ENCODE measurements at places on chromosomes 11 and 22.

DNA sequence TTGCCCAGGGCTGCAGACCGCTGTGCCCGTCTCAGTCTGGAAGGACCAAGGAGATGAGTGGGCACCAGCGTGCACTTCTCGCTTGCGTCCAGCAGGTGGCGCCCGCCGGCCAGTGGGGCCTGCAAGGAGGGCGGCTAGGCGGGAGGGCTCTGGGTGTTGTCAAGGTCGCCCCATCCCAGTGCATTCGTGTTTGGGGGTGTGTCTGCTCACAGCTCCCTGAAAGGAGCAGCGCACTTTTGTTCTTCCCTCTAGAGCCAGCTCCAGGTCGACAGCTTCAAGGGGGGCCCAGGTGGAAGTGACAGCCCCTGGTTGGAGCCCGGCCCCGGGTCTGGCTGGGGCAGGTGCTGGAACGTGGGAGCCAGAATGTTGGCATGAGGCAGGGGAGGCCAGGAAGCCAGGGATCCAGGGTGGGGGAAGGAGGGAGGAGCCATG, 23.4 kb upstream of the MPPED1 start:
- DNase-seq, result peak; percentile 57

DNA sequence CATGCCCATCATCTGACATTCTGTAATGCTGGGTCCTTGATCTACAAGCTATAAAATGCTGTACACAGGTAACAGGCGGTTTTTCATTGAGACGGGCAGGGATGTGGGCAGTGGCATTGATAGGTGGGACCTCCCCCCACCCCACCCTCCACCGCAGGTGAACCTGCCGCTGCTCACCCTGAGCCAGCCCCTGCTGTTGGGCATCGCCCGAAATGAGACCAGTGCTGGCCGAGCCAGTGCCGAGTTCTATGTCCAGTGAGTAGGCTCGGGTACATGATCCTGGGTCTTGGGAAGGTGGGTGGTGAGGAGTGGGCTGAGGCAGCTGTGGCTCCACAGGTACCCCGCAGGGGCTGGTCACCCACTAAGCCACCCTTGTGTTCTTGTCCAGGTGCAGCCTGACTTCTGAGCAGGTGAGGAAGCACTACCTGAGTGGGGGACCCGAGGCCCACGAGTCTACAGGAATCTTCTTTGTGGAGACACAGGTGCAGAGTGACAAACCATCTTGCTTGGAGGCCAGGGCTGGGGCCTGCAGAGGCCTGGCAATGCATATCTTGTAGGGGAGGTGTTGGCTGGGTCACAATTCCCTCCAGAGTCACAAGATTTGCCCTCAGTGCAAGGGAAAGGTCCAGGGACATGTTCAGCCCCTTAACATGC, 1.1 kb upstream of the DNAJC4 start:
- no peak for DNase-seq

DNA sequence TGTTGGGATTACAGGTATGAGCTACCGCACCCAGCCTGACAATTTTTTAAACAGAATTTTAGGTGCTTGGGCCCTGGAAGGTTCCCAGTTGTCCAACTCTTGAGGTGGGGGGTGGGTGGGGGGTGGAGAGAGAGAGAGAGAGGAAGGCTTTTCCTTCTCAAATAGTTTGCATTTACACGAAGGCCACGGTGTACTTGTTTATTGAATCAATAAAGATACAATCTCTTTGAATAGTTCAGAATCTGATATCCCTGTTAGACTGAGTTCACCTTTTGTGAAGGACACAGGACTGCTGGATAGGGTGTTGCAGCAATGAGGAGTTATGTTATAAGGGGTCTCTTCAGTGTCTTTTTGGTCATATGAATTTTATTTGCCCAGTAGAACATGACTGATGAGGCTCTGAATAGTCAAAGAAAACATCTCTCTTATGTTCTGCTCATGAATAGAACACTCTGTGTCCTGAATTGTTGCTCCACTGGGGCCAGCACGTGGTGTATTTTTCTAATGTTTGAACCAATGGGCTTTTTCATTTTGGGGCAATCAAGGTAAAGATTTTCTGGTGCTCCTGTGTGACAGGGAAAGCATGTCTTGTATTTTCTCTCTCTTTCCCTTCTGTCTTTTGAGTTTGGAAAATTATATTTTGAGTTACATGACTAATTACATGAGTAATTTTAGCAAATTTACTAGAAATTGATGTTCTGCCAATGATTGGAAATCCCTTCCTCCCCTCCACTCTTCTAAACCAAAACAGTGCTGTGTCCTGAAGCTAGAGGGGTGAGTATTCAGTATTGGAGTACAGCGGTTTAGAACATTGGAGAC, 61.7 kb downstream of the PTPRJ start:
- DNase-seq, result no peak

- no peak for DNase-seq
These were observed 41.0 kb downstream of the TIMP3 start for GRCh38 chr22:32842486-32842885.

- no peak for DNase-seq
These were observed 38.3 kb upstream of the PTPRJ start for GRCh38 chr11:47941907-47942558.

DNA sequence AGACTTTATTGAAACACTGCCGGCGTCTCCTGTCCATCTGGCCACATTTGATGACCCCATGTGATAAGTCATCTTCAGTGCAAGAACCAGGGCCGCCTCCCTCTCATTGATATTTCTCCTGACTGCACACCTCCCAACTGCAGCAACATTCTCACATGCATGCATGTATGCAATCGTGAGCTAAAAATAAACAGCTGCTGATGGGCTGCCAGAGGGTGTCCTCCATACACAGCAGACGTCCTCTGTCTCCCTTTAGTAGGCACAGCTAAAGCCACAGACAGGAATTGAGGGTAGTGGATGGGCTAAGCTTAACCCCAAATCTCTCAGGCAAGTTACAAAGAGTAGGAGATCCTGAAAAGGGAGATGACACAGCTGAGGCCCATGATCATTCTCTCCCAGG, 106.7 kb upstream of the HSD17B12 start:
- no peak for DNase-seq

DNA sequence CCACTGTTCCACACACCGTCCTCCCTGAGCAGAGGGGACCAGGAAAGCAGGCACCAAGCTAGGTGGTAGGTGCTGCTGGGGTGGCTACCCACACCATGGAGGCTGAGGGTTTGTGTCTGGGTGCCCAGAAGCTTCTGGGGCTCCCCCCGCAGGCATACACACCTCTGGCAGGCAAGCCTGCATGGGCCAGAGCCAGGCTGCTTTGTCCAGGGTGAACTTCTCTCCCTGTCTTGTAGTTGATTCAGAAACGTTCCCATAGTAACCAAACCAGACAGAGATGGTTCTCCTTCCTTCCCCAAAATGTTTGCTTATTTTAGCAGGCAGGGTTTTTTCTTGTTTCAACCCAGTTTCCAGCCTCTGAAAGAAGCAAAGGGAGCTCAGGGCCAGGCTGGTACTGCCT, 40.9 kb upstream of the SUSD2 start:
- no peak for DNase-seq

GRCh38 chr11:19276859-19277808, 36.4 kb upstream of the E2F8 start:
- no peak for DNase-seq

GRCh38 chr11:679271-680207, 15.5 kb downstream of the DEAF1 start:
- DNase-seq, result no peak

DNA sequence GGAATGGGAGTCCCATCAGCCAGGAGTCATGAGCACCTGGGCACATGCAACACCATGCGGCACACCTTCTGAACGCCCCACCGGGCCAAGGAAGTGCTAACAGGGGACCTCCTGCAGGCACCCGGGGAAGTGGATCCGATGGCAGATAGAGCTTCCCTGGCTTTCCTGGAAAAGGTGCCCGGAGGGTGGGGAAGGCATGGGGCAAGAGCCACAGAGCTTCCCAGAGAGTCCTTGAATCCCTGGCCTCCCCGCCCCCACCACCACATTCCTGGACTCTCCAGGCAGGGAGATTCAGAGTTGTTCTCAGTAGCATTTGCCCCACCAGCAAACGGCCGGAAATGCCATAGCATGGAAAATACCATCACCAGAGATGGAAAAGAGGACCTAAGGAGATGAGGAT, 8.3 kb downstream of the TRIM29 start:
- no peak for DNase-seq

DNA sequence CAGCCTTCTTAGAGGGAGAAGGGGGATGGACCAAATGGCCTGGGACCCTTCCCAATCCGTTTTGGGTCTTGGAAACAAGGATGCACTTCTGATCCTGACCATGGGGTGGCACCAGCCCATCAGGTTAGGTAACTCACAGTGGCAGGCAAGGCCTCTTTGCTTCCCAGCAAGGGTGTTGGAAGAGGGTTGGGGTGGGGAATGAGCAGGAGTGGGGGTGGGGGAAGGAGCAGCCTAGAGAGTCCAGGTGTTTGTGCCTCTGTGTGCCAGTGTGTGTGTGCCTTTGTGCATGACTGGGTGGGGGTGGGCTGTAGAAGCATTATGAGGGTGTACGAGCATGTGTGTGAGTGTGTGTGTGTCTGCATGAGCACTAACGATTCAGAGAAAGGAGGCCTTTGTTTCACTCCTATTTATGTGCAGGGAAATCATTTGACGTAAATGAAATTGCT, 213.1 kb downstream of the INSC start:
- no peak for DNase-seq

DNA sequence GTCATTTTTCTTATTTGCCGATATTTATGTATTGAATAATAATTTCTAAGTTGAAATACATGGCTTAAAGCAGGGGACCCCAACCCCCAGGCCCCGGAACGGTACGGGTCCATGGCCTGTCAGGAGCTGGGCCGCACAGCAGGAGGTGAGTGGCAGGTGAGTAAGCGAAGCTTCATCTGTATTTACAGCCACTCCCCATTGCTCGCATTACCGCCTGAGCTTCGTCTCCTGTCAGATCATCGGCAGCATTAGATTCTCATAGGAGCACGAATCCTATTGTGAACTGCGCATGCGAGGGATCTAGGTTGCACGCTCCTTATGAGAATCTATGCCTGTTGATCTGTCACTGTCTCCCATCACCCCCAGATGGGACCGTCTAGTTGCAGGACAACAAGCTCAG, 4.5 kb downstream of the ZMAT5 start:
- DNase-seq, result no peak

GRCh38 chr11:126968915-126969314, 31.7 kb downstream of the KIRREL3 start:
- DNase-seq, result no peak
